Hippocampal formation (tissue), 2 donors: ENCODE measurements at places on chromosomes 2 and 18.
A peak's percentile ranks its signal among the peaks of the same experiment; 100 is the strongest.

GRCh38 chr2:126344493-126344892 is 311.5 kb upstream of the GYPC start:
- DNase-seq: no peak

GRCh38 chr2:218272531-218273212 is 2.4 kb downstream of the PNKD start:
- DNase-seq: peak; percentile 83

GRCh38 chr2:200022511-200022910 is 67.1 kb downstream of the MAIP1 start:
- no peak for DNase-seq

DNA sequence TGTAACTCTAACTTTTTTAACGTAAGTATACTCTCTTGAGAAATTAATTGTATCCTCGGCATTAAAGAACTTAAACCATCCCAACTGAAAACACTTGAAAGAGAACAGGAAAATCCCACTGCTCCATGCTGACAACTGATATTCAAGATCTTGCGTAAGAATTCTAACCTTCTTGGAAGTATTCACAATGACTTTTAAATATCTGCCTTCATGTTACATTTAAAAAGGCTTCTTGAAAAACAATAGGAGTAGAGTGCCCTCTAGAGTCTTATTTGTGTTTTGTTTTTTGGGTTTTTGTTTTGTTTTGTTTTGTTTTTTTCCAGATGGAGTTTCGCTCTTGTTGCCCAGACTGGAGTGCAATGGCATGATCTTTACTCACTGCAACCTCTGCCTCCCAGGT is 65.4 kb upstream of the DNAJC10 start:
- DNase-seq: peak; percentile 61

- DNase-seq: no peak
Observed at GRCh38 chr2:43081131-43081765, 145.2 kb downstream of the ZFP36L2 start.

GRCh38 chr2:149745396-149746230 is 158.0 kb upstream of the MMADHC start:
- no peak for DNase-seq

GRCh38 chr2:161172901-161173540 is 12.8 kb downstream of the TANK start:
- no peak for DNase-seq

DNA sequence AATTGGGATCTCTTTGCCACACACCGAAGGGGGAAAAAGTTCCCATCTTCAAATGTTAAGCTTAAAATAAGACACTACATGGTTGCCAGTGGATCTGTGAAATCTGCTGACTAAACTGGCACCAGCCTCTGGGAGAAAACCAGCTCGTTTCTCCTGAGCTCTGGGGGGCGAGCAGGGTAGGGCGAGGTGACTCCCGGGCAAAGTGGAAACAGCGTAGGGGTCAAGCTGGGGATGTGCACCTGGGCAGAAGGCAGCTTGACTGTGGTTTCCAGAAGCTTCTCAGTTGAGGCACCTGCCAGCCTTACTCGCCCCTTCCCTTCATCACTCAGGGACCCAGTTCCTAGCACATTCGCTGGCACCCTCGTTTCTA is 62.8 kb downstream of the SFXN5 start:
- DNase-seq: no peak

DNA sequence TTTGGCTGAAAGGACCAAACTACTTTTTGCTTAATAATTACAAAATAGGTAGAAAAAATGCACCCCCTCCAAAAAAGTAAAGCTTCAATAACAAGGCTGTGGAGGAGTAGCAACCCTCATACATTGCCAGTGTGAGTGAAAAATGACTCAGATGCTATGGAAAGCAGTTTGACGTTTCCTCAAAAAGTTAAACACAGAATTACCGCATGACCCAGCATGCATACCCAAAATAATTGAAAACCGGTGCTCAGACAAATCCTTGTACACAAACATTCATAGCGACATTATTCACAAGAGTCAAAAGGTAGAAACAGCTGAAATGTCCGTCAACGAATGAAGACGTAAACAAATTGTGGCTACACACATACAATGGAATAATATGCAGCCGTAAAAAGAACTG is 38.8 kb upstream of the DAPL1 start:
- no peak for DNase-seq

GRCh38 chr2:122634920-122635319 is 879.5 kb downstream of the TSN start:
- DNase-seq: no peak

GRCh38 chr2:114859726-114860510 is 417.5 kb downstream of the DPP10 start:
- DNase-seq: no peak

GRCh38 chr2:224870341-224870740 is 154.2 kb upstream of the CCDC195 start:
- no peak for DNase-seq

- no peak for DNase-seq
Observed at GRCh38 chr2:1682181-1682440, 62.2 kb downstream of the PXDN start.

DNA sequence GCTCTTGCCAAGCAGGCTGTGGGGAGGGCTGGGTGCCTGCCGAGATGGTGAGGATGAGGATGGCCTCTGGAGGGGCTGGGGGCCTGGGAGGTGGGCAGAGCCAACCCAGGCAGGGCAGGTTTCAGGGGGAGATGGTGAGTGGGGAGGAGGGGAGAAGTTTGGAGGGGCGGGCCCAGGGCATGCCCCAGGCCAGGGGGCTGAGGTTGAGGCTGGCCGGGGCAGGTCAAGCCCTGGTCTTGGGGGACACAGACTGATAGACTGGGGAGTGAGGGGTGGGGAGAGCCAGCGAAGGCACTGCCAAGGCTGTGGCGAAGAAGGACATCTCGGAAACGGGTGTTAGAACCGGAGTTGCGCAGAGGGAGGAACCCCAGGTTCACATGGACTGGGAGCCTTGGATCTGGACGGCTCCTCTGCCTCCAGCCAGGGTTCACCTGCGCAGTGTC is 12.6 kb downstream of the CAPN10 start:
- no peak for DNase-seq

DNA sequence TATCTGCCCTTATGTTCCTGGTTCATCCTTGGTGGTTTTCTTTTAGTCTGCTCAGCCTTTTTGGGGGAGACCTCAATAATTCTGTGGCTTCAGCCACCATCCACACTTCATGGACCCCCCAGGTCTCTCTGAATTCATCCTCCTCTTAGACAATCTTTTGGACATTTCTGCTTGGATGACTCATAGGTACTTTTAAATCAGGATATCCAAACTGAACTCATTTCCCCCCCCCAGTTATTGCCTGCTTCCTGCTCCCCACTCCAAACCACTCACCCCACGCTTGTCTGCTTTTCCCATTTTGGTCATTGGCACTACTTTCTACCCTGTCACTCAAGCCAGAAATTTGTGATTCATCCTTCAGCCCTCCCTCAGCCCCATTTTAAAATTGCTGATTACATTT is 78.5 kb downstream of the TANC1 start:
- DNase-seq: no peak

DNA sequence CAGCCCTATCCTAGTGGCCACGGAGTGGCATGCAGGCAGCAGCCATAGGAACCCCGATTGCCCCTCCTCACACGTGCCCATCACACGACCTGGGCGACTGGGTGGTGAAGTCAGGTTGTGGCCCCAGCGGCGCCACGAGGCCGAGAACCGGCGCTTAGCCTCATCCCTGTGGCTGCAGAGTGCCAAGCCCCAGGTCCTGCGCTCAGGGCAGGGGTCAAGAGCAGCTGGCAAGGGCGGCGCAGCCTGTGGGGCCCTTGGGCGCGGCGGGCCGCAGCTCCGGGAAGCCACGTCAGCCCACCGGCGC is 73.3 kb downstream of the RPIA start:
- DNase-seq: no peak

- no peak for DNase-seq
Observed at GRCh38 chr18:22814329-22814703, 118.8 kb upstream of the RBBP8 start.

GRCh38 chr18:55375930-55376329 is 212.1 kb downstream of the TCF4 start:
- no peak for DNase-seq

GRCh38 chr2:152016181-152017120 is 82.4 kb downstream of the CACNB4 start:
- no peak for DNase-seq

DNA sequence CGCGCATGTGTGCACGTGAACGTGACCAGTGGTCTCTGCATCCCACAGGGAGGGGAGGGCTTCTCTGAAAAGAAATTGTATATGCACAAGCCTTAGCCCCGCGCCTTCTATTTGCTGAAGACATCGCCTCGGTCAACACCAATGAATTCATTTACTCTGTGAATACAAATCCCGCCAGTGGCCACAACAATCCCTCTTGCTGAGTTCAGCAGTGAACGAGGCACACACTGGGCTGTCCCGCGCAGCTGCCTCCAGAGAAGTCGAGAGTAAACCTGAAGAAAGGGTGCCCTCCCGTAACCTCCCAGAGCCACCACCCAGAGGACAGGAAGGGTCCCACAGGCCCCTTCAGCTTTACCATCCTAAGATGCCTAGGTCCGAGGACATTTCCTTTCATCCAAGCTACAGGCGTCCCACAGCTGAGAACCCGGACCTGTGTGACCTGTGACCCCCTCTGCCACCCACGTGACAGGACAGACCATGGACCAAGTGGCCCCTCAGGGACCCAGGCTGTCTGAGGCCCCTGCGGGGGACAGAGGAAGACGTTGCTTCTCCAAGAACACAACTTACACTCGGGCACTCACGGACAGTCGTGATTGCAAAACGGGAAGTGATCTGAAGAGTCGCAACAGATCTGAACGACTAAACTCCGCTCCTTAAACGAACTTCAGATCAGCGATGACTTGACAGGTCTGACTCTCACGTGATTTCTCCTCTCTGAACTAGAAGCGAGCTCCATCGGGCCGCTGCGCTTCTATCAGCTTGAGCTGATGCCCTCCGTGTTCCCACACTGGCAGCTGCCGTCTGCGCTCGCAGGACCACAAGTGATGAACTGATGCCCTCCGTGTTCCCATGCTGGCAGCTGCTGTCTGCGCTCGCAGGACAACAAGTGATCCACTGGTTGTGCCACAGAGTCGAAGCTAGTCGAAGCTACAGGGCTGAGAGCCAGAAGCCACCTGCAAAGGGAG is 92.7 kb downstream of the ZNF516 start:
- DNase-seq: no peak

- DNase-seq: no peak
Observed at GRCh38 chr2:37792366-37792765, 120.9 kb upstream of the CDC42EP3 start.

- DNase-seq: no peak
Observed at GRCh38 chr2:102070058-102070642, 72.4 kb upstream of the IL1R1 start.

- no peak for DNase-seq
Observed at GRCh38 chr2:86809481-86810121, 18.9 kb upstream of the CD8A start.

DNA sequence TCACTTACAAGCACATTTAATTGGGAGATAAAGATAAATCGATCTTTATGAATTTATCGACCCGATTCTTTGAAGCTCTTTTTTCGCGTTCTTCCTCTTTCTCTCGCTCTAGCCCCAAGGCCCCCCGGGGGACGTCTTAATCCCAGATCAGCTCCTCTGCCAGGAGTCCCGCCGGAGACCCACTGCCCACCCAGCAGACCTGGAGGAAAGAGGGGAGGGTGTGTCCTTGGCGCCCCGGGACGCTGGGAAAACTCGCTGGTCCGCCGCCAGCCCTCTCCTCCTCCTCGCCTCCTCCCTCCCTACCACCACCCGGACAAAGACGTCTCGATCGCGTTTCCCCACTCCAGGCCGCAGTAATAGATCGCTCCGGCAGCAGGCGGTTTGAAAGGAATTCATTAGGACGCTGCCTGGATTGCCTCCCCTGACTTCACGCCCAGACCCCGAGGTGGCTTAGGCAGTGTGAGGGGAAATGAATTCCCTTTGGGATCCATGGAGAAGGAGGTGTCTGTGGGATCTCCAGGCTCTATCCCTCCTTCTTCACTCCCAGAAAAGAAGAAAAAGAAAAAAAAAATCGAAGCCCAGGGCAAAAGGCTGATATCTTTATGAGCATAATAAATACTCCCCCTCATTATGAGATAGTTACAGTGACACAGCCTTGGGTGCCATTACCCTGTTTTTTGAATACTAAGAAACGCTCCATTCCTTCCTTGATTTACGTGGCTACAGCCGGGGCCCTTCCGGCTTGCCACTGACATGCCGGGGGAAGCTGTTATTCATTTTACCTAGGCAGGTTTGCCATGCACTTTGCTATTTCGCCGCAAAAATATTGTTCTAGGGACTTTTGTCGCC is 1.8 kb upstream of the GBX2 start:
- DNase-seq: no peak

- no peak for DNase-seq
Observed at GRCh38 chr2:223042704-223043118, 9.3 kb upstream of the KCNE4 start.

DNA sequence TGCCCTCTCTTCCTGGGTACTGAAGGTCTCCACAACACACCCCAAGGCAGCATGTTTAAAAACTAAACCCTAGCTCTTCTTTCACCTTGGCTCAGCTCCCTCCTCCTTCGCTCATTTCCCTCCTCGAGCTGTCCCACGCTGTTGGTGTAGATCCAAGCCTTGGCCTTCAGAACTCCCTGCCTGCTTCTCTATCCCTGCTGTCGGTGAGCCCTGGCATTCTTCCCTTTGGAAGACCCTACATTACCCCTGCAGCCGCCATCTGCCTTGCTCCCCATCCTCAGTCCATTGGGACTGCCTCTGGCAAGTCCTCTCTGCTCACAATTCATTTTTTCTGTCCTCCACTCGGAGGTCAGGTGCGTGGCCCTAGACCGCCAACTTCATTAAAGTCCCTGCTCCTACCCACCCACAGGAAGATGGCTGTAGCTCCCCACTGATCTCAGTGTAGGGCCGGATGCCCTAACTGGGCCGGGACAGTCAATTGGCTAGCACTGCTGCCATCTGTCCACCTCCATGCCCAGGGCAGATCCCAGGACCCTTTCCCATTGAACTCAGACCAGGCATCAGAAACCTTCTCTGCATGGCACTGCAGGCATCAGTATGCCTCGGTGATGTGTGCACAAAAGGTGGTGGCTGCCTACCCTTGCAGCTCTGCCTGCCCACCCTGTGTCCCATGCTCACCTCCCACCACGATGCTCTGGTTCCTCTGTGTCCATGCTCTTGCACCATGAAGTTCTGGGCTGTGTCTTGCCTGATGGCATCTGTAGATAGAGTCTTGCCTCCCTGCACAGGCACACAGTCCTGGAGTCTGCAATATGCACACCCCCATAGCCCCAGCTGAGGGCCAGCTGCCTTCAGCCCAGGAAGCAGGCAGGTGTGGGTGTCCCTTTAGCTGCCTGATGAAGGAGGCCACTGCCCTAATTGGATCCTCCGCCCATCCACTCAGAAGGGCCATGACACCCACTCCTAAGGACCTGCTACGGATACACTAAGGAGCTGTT is 5.7 kb downstream of the AMER3 start:
- DNase-seq: no peak

- peak; percentile 57 for DNase-seq
Observed at GRCh38 chr2:11498543-11499034, 32.6 kb upstream of the E2F6 start.

DNA sequence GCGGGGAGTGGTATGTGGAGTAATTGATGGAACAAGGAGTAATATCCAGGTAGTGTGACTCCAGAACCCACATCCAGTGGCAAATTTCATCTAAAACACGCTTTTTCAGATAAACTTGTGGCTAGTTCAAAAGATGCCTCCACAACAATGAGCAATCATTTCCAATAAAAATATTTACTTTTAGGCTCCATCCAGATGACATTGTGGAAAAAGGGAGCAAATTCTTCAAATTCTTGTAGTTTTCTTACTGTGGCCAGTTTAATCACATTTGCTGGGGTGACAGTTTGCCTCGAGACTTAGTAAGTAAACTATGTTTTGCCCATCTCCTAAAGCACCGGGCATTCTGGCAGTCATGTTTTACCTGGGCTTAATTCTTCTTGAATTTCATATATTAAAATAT is 243.6 kb downstream of the IRS1 start:
- no peak for DNase-seq

- DNase-seq: no peak
Observed at GRCh38 chr2:3650140-3650920, 7.7 kb upstream of the ALLC start.
